WERI-Rb-1 (cell line): ENCODE measurements at places on chromosomes 7 and 10.

- DNase-seq, result no peak
Observed at GRCh38 chr7:123711832-123712293, 36.9 kb downstream of the WASL start.

DNA sequence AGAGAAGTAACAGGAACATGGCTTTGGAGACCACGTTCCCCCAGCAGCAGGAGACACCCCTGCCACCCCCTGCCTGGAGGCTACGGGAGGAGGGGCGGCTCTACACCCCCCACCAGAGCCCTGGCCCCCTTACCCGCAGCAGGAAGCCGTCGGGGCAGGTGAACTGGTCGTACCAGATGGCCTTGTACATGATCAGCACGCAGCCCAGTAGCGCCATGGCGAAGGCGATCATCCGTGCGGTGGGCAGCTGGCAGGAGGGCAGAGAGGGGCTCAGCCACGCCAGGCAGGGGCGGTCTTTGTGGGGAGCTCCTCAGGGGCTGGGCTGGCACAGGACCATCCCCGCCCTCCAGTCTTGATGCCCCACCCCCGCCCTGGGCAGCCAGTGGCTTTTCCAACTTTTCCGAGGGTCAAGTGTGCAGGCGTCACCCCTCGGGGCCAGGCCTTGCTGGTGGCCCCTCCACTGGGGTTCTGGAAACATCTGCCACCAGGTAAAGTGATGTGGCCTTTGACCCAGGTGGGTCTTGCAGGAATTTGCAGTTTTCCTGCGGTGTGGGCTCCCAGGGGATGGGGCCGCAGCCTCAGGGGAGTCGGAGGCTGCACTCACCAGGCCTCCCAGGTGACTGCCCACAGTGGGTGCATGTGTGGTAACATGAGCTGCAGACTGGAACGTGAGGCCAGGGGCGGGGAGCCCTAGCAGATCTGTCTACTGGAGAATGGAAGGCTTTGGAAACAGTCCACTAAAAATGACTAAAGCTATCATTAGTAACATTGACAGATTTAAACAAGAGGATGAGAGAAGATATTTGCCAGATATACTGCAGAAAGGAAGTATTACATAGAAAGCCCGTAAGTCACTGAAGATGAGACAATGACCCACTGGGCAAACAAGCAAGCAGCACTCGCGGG, 9.7 kb downstream of the CALY start:
- no peak for DNase-seq

DNA sequence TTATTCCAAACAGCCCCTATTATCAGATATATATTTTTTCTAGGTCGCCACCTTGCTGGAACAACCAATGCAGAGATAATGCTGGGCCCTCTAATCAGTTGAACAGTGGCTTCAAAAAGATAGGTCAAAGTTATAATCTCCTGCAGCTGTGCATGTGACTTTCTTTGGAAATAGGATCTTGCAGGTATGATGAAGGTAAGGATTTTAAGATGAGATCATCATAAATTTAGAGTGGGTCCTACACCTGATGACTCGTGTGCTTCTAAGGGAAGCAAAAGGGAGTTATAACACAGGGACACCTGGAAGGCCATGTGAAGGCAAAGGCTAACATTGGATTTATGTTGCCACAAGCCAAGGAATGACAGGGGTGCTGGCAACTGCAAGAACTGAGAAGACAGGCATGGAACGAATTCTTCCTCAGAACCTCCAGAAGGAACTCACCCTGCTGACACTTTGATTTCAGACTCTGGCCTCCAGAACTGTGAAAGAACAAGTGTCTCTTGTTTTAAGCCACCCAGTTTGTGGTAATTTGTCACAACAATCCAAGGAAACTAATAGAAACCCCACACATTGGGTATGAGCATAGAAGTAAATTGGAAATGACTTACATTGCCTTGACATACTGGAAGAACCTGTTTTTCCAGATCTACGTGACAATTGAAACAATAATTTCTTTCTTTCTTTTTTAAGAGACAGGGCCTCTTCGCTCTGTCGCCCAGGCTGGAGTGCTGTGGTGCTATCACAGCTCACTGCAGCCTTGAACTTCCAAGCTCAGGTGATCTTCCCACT, 34.4 kb downstream of the CCDC71L start:
- no peak for DNase-seq

DNA sequence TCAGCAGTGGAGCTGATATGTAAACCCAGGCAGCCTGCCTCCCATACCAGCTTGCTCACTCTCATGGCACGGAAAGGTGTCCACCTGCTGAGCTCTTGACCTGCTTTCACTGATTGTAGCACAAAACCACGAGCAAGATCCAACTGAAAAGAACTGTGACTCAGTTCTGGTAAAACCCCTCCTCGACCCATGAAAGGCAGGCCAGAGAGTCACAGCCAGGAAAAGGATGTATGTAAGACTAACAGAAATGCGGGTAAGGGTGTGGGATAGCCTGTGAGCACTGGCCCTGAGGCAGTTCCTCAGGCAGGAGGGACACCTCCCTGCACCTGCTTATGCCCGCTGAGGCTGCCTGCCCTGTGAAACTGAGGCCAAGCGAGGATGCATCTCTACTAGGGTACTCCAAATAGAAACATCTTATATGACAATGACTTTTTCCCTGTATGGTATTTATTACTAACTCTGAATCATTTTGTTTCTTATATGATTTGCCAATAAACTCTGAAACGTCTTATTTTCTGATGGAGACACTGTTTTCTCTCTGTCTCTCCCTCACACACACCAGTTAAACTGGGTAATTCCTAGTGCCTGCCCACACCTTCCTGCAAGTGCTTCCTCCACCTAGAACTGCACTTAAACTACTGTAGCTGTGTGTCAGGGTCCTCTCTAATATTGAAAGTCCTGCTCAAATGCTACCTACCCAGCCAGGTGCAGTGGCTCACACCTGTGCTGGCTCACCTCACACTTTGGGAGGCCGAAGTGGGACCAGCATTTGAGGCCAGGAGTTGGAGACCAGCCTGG, 73.3 kb upstream of the GHITM start:
- DNase-seq, result no peak

DNA sequence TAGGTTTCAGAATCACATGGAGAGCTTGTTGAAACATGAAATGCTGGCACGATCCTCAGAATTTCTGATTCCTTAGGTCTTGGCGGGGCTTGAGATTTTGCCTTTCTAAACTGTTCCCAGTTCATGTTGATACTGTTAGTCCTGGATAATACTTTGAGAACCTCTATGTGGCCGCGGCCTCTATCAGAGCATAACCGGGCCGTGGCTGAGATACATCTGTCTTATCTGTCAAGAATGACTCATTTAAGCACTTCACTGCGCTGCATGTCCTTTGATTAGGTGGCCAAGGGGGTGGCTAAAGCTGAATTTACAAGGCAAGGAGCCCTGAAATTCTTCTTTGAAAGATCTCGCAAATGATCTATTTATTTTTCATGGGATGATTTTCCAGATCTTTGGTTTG, 66.9 kb downstream of the GALNT17 start:
- DNase-seq, result no peak

DNA sequence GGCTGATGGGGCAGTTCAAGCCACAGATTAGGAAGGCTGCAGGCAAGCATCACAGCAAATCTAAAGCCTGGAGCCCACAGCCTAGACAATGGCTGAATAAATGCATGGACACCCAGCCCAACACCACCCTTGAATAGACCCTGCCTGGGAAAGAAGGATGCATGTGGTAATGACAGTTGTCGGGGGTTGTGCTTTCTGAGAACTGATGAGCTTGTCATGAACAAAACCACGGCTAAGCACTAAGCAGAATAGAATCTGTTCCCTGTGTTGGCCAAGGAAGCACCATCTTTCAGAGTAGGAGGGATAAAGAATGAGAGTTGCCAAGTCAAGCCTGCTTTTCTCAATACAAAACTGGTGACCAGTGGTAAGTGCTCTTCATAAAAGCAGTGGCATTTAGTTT, 66.1 kb upstream of the JCAD start:
- DNase-seq, result no peak

- DNase-seq, result no peak
Observed at GRCh38 chr10:112209684-112210131, 26.1 kb upstream of the GPAM start.

DNA sequence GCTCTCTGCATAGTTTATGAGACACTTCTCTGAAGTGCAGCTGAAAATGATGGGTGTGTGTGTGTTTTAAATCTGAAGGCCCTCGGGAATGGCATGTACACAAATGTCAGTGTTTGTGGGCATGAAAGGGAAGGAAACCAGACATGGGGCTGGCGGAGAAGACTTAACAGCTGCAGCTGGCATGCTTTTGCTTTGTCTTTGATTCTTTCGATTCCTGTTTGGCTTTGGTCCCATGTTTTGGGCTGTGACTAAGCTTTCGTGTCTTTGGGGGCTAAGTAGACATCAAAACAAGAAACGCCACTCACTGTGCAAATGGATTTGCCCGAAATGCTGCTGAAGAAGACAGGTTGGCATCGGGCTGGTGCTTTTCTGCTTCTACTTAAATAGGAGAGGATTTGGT, 179.3 kb downstream of the PFKFB3 start:
- no peak for DNase-seq

GRCh38 chr7:130891254-130892094, 157.5 kb upstream of the KLF14 start:
- no peak for DNase-seq

- no peak for DNase-seq
Observed at GRCh38 chr7:89857767-89858166, 296.5 kb upstream of the STEAP1 start.

DNA sequence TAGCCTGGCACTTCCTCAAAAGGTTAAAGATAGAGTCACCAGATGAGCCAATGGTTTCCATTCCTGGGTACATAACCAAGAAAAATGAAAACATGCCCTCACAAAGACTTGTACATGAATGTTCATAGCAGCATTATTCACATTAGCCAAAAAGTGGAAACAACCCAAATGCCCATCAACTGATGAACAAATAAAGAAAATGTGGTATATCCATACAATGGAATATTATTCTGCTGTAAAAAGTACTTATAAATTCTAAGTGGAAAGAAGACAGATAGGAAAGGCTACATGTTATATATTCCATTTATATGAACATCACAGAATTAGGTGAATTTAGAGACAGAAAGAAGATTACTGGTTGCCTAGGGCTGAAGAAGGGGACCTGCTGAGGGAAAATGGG, 10.7 kb upstream of the SLC16A9 start:
- DNase-seq, result no peak

GRCh38 chr7:2405601-2406345, 2.4 kb downstream of the CHST12 start:
- DNase-seq, result no peak
